ENCODE measurements at places on chromosomes 16 and 17.
A peak's percentile ranks its signal among the peaks of the same experiment; 100 is the strongest.

GRCh38 chr17:45855691-45856336 is 11.1 kb downstream of the SPPL2C start:
- DNase-seq = no peak

DNA sequence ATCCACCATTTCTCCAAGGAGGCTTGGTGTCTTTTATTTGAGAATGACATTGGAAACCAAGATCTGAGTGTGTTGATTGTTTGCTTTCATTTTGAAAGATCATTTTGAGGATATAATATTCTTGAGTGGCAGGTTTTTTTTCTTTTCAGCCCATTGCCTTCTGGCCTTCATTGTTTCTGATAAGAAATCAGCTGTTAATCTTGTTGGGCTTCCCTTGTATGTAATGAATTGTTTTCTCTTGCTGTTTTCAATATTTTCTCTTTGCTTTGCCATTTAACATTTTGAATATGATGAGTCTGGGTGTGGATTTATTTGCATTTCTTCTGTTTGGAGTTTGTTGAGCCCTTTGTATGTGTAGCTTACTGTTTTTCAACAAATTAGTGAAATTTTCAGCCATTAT is 22.0 kb downstream of the PRSS54 start:
- no peak for DNase-seq

DNA sequence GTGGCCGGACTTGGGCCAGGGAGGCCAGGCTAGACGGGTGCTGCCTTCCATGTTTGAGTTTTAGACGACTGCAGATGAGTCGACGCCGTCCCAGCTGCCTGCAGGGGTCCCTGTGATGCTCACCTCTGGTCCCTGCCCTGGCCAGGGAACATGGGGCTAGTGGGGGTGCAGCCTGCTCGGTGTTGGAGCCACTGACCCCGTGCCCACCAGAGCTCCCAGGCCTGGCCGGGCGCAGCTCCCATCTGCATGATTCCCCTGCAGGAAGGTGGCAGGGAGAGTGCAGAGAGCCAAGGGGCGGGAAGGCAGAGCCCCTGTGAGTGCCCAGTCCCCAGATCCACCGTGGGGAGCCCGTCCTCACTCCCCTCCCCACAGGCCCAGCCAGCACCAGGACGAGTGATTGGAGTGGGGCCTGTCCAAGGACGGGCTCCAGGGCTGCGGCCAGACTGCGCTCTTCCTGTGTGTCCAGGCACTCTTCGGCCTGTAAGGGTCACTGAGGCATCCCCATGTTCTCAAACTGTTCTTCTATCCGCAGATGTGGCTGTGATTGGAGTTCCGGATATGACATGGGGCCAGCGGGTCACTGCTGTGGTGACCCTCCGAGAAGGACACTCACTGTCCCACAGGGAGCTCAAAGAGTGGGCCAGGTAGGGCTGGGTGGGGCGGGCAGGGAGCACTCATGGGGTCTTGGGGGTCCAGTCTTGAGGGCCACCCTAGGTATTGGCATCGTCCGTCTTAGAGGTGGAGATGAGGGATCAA is 26.0 kb upstream of the CDH15 start:
- no peak for DNase-seq

DNA sequence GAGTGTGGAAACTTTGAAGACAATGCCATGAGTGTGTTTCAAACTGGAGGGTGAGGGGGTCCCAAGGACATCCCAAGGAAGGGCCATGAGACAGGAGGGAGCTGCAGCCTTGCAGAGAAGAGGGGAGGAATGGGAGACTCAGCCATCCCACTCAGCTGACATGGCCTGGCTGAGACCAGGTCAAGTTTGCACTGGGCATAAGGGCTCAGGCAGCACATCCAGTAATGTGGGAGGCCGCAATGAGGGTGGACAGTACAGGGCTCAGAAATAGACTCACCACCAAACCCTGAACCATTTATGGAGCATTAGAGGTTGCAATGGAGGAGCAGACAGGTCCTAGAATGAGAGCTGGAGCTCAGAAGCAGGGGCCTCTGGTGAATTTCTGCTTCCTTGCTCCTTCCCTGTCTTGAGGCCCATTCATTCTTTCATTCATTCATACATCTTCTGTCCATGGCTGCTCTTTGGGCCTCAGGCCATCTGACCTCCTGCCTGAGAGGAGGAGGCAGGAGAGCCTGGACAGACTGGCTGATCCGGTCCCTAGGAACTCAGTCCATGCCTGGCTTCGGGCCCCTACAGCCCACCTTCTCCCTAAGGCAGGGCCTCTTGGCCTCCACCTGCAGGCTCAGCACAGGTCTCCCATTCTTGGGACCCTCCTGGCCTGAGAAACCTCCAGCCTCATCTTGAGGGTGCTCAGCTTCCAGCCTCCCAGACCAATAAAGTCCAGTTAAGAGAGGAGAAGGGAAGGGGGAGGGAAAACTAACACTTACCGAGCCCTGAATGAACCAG is 70.5 kb upstream of the CDH5 start:
- DNase-seq = no peak

DNA sequence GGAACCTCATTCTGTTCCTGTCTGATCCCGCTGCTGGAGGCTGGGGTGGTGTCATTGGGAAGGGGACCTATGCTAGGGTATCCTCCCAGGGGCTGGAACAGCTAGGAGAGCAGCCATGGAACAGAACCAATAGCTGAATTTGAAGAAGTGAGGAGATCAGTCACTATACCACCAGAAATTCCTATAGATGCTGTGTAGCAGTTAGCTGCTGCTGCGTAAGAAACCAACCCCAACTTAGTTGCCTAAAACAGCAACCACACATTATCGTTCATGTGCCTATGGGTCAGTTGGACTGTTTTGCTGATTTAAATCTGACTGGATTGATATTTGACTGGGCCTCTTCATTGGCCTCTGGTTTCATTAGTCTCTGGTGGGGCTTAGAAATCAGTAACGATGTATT is 20.4 kb upstream of the SYT17 start:
- DNase-seq = no peak

DNA sequence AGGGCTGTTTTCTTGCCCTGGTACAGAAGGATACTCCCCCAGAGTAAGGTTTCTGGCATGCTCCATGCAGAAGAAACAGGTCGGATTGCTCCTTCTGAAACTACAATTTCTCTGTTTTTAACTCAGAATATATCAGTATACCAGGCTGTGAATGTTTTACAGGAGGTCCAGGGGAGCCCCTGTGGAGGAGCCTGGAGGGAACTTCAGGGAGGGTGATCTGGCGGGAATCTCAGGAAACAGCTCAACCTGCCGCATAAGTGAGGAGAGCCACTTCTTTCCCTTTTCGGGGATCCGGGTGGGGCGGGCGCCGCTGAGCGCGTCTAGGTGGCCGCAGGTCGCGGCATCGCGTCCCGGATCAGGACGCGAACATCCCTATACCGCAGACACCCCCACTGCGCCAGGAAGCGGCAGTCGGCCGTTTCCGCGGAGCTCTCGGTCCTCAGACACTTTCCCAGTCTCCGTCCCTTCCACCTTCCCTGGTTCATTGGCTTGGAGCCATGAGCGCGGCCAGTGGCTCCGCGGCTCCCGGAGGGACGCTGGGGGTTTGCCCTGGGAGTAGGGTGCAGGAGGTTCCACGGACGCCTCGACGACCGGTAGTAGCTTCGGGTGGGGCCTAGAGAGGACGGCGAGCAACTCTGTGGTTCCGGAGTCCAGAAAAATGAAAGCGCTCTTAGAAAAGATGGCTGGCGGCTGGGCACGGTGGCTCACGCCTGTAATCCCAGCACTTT is 3.1 kb upstream of the ZNF764 start:
- DNase-seq = no peak

- no peak for DNase-seq
Observed at GRCh38 chr17:57396511-57396921, 140.2 kb downstream of the MSI2 start.

DNA sequence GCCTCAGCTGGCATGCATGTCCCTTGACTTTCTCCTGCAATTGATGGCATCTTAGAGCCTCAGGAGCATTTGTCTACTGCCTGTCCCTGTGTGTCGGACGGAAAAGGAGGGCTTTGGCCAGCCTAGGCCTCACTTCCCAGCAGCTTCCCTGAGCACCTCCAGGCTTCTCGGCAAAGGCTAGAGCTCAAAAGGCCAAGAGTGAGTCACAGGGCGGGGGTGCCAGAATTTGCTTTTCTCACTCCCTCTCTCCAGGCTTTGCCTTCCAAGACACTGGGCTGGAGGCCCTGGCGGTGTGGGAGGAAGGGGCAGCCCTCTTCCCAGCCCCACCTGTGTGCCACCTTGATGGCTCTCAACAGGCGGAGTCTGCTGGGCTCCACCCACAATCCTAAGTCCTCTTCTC is 107.3 kb upstream of the MAF start:
- no peak for DNase-seq

DNA sequence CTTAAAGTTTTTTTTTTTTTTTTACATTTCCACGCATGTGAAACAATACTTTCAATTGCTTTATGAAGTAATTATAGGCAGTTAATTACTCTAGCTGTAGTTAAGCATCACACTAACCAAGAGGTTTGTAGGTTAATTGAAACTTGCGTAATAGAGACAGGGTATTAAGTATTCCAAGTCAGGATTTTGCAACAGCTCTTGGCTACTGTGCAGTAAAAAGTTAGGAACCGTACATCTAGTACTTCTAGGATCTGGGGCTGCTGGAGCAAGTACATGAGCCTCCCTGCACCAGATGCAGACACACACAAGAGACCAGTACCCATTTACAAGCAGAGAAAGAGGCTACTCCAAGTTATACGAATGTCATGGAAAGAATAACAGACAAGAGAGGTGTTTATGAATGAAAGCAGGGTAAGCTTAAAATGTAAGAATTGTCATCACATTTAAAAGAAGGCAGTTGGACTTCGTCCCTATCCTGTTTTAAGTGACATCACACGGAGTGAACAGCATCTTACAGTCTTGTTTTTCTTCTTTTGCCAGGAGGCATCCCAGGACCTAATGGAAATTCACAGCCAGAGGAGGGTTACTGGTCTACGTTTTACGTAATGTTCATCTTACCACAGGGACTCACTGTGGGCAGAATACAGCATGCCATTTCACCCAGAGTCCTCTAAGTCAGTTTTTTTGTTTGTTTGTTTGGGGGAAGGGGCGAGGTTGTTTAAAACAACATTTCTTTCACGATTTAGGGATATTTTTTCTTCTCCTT is 379.6 kb upstream of the PSMD7 start:
- DNase-seq = no peak

DNA sequence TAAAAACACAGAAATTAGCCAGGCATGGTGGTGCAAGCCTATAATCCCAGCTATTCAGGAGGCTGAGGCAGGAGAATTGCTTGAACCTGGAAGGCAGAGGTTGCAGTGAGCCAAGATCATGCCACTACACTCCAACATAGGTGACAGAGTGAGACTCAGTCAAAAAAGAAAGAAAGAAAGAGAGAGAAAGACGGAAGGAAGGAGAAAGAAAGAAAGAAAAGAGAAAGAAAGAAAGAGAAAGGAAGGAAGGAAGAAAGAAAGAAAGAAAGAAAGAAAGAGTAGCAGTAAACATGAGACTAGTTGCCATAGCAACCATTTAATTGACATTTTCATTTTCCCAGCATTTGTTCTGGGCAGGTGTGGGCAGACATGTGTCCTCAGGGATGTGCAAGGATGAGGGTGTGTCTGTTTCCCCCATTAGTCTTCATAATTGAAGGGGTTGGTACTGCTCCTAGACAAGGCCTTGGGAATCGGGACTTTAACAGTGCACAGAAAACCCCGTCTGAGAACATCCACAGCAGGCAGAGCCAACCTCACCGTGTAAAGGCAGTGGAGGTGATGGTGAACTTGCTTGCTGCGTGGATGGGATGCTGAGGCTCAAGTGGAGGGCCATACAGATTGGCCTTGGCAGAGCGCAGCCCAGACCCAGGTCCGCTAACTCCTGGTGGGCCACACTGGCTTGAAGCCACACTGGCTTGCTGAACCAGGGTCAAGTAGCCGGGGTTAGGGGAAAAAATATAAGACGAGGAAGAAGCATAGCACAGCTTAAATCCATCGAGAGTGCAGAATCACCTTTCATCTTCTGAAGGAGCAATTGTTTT is 35.2 kb upstream of the KIFC3 start:
- no peak for DNase-seq

- no peak for DNase-seq
Observed at GRCh38 chr17:37490022-37490587, 414 bp downstream of the DUSP14 start.

GRCh38 chr17:64785011-64785421 is 122.9 kb upstream of the SMURF2 start:
- DNase-seq = no peak

- DNase-seq = peak; percentile 55
Observed at GRCh38 chr16:51312363-51313150, 161.5 kb upstream of the SALL1 start.

DNA sequence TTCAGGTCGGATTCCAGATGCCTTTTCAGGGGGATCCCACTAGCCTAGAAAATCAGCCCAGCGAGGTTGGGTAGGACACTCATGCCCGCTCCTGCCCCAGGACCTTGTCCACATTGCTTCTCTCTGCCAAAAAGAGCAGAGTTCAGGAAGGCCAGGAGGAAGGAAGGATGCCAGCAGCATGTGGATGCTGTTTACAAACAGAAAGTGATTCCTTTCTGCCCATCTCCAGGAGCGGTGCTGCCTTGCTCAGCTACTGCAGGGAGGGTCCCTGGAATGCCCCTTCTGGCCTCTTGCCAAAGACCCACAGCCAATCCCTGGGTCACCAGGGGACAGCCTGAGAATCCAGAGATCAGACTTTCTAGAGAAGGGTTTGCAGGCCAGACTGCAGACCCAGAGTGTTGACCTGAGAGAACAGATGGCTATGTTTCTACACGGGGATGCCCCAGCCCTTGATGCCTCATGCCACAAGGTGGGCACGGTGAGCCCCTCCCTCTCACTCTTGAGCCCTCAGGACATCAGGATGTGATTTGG is 32.3 kb upstream of the EMP2 start:
- DNase-seq = no peak

- DNase-seq = no peak
Observed at GRCh38 chr16:84266451-84266850, 26.6 kb upstream of the KCNG4 start.

DNA sequence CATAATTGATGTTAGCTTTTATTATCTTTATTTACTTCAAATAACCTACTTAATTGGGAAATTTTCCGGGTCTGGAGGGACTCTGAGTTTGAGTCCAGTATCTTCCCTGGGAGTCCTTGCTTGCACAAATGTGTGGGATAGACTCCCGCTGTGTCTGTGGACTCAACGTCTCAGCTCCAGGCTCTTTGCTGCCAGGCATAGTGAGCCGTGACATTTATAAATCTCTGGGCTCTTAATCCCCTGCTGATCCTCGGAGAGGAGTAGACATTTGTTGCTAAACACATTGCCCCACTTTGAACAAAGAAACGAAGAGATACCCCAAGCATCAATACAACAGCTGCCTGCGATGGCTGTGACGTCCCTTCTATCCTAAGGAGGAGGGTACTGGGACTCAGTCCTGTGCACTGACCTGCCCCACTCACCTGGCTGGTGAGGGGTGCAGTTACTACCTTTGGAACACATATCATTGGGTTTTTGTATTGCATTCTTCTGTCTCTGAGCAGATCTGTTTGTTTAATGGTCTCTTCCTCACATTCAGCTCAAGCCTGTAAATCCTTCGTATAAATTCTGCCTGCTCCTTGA is 316.9 kb downstream of the HAPSTR1 start:
- DNase-seq = no peak

DNA sequence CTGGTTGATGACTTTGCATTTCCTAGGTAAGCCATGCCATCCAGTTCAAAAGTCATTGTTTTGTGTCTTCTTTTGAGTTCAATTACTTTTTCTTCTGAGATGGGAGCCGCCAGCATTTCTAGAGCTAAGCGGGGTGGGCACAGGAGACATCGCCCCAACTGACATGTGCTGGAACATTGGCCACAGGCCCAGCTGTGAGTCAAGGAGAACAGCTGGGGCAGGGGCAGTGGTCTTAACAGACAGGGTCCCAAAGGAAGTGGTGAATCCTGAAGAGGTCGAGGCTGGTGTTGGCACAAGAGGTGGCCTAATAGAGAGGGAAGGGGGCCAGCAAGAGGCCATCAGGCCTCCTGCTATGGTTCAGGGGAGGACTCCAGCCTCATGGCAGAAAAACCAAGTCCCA is 17.1 kb downstream of the RAB11FIP4 start:
- no peak for DNase-seq

Measured in NCI-H1436 treated with DMSO at 0.1 percent for 48 hours (cell line).